ENCODE measurements at places on chromosomes 3 and 15. TPM values are rescaled to one million over a fixed set of nuclear protein-coding genes. Genes with fewer than 3 reads are reported as not detected.

DNA sequence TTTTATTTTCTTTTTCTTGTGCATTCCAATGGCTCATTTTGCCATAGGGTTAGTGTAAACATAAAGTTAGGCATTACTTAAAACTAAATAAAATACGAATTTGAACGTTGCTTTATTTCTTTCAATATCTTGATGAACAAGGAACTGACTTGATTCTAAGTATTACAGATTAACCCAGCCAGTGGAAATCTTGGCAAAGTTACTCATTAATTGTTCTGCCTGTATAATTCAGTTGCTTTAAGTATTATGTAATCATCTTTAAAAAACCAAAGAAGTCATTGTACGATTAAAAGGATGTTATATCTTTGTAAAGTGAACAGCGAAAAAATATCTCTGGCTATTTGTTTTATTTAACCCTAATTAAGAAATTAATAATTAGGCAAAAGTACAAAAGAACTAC, 737.9 kb upstream of the BCHE start:
- DNase-seq = no peak

Gene SCAANT1
- total RNA-seq = not detected

DNA sequence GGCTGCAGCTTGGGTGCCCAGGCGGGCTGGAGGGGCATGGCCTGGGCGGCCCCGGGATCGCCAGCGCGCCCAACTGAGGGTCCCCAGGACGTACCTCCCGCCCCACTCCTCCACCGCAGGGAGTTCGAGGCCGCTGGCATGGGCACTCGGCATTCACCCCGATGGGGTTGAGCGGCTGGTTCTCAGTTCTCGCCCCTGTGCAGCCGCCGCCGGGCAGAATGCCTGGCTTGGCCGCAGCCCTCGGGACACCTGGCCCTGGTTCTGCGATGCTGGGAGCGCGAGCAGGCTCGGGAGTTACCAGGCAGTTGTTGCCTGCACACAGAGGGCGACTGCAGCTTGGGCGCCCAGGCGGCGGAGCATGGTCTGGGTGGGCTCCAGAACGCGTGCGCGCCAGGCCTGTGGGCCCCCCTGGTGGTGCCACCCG, 121.4 kb downstream of the LMLN start:
- no peak for DNase-seq

DNA sequence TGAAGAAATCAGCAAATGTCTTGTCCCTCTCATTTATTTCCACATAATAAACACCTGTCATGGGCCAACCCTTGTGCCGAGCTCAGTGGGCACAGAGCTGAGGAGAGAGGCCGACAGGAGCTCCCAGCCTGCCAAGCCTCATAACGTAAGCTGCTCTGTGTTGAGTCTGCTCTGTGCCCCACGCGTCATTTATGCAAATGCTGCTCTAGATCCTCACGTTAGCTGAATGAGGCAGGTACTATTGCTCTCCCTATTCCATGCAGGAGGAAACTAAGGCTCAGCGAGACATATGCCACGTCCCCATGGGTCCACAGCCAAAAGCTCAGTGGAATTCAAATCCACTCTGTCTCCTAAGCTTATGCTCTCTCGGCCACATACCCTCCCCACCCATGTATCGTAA, 41.5 kb downstream of the EFCAB12 start:
- DNase-seq = no peak

DNA sequence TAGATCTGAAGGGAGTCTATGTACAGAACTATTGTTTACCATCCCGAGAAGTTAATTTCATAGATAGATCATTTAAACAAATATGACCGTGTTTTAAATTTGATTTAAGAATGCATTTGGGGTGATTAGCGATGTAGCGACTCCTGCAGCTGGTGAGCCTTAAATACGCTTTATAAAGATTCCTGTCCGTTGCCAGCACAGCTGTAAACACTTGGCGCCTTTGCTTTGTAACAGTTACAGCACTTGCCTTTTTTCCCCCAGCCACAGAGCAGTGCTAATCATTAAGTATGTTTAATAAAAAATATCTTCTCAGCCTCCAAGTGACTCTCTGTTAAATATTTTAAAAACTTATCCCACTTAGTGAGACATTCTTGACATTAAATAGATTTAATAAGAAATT, 333.8 kb downstream of the FEZF2 start:
- DNase-seq = no peak

Gene CCDC14
- total RNA-seq = 6.7 TPM

- no peak for DNase-seq
These were observed 856.9 kb downstream of the EPHA3 start for GRCh38 chr3:89964347-89964746.

DNA sequence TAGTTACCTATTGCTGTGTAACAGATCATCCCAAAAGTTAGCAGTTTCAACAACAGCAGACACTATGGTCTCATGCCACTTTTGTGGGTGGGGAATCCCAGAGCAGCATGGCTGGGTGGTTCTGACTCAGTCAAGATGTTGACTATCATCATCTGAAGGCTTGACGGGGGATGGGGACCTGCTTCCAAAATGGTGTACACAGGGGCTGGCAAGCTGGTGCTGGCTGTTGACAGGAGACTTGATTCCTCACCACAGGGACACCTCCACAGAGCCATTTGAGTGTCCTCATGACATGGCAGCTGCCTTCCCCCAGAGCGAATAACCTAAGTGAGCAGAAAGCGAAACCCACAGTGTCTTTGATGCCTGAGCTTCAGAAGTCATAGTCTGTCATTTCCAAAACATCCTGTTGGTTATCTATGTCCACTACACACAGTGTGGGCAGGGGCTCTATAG, 19.1 kb downstream of the DNAJB8 start:
- DNase-seq = no peak

DNA sequence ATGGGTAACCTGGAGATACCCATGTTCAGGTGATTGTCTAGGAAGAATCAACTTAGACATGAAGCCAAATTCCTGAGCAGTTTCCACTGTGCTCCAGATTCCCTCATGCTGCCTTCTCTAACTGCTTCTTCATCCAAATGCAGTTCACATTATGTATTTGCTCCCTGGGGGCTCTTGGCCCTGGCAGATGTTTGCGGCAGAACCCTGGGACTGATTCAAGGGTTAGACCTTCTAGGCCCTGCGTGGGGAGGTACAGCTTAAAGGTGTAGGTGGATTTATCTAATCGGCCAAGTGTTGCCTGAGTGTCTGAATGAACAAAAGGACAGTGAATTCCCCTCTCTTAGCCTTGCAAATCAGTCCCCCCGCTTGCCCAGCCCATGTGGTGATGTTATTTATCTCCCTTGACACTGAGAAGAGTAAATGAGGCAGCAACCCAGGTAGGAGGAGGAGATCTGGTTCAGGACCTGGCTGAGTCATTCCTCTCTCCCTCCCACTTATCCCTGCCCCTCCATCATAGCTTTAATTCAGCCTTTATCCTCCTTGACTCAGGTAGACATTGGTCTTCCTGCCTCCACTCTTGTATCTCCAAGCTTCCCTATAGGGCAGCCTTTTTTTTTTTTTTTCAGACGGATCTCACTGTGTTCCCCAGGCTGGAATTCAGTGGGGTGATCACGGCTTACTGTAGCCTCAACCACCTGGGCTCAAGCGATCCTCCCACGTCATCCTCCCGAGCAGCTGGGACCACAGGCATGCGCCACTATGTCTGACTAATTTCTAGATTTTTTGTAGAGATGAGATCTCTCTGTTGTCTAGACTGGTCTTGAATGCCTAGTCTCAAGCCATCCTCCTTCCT, 54.8 kb downstream of the MAGEF1 start:
- no peak for DNase-seq

GRCh38 chr3:27545061-27545460, 60.9 kb upstream of the SLC4A7 start:
- DNase-seq = no peak

DNA sequence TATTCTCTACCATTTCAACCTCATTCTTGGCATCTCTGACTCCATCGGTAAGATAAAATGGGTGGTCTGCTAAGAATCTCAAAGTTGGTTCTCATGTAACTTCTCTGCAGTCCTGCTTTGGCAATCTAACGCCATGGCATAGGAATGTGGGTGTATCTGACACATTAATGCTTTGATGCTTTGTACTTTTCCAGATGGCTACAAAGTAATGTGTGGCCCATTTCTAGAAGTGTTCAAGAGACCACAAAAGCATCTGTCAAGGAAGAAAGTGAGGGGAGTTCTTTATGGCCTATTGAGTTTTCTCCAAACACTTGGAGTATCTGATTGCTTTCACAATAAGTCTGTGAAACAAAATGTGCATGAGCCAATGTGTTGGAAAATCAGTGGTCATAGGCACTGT, 339.9 kb upstream of the TGFBR2 start:
- no peak for DNase-seq

GRCh38 chr3:28218071-28218916, 23.1 kb upstream of the CMC1 start:
- DNase-seq = no peak

- DNase-seq = peak; percentile 86
These were observed 9.4 kb downstream of the SLC51B start for GRCh38 chr15:65054333-65055200.

- DNase-seq = no peak
These were observed 118.4 kb upstream of the TPRG1 start for GRCh38 chr3:189053322-189053721.

GRCh38 chr3:138222942-138223287, 35.8 kb downstream of the ARMC8 start:
- DNase-seq = no peak

Gene COL6A5
- total RNA-seq = not detected

DNA sequence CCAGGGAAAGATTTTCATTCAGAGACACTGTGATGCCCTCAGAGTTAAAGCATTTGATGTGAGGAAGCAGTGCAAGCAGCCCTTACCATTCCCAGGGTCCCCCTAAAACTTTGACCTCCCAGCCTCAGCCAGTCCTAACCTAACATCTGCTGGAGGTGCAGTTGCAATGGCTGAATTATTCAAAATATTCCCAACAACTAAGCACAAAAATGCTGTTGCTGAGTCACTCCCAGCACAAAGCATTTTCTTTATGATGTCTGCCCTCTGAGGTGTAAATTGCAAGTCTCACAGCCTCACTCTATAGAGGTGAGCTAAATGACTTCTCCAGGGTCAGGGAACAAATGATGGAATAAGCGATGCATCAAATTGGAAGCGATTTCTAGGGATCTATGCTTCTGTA, 6.4 kb upstream of the REC114 start:
- no peak for DNase-seq

GRCh38 chr3:194767446-194768207, 81.9 kb downstream of the FAM43A start:
- DNase-seq = no peak

DNA sequence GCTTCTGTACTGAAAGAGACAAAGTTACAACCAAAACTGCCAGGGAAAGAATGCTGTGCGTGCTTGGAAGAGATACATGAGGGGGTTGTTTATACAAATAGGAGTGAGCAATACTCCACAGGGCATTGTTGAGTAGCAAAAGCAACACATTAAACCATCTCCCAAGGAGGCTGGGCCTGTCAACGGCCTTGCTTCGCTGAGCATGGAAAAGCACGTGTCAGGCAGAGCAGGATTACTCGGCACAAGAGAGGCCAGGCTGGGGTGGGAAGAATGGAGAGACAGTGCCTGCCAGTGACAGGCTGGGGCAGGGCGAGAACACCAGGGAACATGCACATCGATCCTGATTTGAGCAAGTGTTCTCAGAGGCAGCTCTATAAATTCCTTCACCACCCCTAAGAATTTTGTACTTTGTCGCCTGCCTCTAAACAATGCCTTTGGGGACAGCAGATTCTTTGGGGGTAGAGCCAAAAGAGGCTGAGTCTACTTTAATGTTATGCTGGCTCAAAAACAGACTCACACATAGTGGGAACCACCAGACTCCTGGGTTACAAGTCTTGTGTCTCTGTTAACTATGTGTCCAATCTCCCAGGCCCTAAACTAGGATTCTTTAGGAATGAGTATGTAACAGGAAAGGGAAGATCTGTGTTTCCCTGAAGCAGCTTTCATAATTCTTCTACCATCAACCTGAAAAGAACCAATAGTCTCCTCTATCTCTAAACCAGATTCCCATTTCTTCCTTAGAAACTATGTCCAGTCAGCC, 67.2 kb downstream of the LIPC start:
- no peak for DNase-seq

DNA sequence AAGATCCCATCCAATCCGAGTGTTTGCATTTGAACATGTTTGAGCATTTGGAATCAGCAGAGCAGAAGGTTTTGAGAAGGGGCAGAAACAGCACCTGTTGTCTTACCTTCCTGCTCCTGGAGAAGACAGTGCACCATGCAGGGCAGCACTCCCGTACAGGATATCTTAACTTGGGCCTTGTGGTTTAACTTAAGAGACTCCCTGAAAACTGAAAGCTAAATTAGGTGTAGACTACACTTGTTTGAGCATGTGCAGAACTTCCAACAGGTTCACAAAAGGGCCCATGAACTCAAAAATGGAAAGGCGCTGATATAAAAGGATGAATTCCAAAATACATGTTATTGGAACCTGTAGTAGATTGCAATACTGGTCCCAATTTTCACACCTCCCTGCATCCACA, 175.4 kb upstream of the PRICKLE2 start:
- DNase-seq = no peak

Data from pancreas (tissue), 10 donors.